ENCODE measurements at places on chromosomes 6 and 20.

GRCh38 chr6:167420858-167421766 lies 96.2 kb downstream of the TTLL2 start:
- DNase-seq: no peak

DNA sequence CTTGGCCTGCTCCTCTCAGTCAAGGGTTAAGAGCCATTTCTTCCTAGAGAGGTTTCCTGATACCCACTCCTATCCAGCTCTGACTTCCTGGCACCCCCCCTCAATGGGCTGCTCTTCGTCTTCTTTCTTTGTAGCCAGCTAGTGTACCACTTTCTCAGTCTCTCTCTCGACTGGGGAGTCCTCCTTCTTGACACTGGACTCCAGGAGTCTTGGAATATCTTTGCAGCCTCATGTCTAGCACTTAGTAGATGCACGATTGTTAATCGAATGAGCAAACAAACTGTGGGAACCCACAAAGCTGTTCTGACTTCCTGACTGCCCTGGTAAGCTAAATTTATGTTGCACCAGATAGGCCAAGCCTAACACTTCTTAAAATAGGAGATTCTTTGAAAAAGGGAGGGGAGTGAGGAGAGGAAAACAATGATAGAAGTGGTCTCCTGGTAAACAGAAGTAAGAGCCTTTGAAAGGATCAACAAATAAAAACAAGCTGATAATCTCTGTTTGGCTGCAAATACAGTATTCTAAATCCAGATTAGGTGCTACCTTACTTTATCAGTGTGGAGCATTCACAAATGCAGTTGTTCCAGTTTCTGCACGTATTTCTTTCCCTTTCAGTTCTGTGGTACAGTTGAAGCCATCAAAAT lies 160.1 kb upstream of the CITED2 start:
- no peak for DNase-seq

- DNase-seq: no peak
Measured at GRCh38 chr6:3612341-3613041, 139.0 kb downstream of the PXDC1 start.

DNA sequence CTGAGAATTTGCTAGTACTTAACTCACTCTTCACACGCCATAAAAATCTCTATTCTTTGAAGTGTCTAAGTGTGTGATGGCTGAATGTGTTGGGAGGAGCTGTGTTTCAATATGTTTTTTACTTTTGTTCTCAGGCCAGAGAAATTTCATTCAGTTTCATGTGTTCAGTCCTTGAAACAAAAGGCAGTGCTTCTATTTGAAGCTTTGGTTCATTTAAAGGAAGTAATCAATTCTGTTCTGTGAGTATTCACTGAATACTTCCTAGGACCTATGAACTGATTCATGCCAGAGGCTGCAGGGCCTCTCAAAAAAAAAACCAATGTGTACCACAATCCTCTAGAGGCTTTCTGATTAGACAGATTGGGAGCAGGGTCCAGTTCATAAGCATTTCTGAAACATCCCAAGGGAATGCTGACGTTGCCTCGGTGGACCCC lies 12.4 kb upstream of the F13A1 start:
- no peak for DNase-seq

DNA sequence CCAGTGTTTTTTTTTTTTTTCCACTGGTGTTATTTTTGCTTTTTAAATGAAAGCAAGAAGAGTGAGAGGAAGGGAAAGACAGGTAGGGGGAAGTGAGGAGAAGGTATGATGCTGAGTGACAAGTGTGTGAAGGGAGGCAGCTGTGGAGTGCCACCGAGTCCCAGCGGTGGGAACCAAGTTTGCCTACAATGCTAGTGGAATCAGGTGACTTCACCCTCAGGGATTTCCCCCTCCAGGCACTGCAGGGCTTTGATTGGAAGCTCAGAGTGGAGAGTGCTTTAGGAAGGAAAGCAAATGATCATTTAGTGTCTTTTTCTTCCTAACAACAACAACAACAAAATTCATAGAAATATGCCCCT lies 120.5 kb upstream of the ENPP5 start:
- no peak for DNase-seq

GRCh38 chr20:25984933-25985332 lies 288.3 kb upstream of the ZNF337 start:
- peak; percentile 60 for DNase-seq

DNA sequence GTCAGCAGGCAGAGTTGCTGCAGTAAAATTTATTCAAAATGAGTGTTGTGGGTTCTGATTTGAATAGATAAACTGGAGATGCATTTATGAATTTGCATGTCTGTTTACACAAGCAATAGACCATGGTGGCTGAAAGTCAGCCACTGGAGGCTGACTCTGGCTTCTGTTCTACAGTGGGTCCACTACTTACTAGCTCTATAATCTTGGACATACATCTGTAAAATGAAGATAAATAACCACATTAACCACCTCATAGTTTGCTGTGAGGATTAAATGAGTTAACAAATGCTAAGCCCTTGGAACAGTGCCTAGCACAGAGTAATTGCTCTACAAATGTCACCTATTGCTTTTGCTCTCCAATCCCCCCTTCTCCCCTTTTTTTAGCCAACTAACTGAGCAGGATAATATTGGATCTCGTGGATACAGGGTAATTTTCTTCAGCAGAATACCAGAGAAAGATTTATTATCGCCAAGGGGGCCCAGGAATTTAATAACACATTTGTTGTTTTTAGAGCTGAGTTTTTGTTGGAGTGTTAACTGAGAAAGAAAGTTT lies 1.4 kb upstream of the PM20D2 start:
- DNase-seq: peak; percentile 9

DNA sequence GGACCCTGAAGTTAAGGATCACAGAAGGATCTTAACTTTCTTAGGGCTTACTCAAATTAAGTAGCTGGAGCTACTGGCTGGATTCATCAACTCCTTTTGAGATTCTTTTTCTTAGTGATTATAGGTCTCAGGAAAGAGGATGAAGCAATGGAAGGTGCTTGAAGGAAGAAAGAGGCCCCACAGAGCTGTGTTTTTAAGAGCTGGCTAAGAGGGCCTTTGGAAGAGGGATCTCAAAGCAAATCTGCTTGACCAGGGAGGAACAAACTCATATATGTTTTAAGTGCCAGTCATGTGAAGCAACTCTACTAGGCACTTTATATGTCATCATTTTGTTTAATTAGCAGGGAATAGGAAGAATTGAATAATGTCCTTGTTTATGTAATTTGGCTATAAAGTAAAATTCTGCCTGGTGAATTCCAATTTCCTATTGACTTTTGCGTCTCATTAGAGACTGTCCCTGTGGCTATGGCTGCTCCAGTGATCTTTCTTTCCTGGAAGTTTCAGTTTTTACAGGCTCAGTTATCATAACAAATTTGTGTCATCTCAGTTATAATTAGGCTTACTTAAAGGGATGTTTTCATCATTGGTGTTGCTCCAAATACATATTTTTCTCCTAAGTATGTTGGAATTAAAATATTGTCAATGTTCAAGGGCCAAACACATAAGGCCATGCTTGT lies 222.8 kb upstream of the CITED2 start:
- no peak for DNase-seq

GRCh38 chr6:35786810-35787209 lies 6.0 kb downstream of the CLPSL1 start:
- no peak for DNase-seq

DNA sequence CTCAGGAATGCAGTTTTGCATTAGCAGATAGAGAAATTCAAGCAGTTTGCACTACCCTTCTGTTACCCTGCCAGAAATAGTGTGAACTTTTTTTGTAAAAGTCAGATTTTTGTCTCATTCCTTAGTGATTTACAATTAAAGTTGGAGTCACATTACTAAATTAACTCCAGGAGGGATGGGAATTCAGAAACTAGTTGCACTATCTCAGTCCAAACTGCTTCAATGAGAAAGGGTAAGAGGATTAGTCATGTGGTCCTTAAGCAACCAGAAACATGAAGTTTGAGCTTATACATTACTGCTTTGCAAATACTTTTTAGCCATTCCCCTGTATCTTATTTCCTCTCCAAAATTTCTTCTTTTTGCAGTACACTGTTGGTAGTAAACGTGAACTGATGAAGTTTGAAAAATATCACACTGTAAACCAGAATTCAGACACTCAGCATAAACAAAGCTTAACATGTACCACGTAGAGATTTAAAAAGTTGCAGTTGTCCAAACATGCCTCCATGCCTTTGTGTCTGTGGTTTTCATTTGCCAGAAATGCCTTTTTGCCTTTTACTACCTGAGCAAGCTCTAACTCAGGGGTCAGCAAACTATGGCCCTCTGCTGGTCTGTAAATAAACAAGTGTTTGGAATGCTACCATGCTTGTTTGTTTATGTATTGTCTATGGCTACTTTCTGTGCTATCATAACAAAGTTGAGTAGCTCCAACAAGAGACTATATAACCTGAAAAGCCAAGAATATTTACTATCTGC lies 49.7 kb downstream of the TP53INP2 start:
- DNase-seq: no peak

- no peak for DNase-seq
Measured at GRCh38 chr6:16909658-16910360, 148.5 kb upstream of the ATXN1 start.

DNA sequence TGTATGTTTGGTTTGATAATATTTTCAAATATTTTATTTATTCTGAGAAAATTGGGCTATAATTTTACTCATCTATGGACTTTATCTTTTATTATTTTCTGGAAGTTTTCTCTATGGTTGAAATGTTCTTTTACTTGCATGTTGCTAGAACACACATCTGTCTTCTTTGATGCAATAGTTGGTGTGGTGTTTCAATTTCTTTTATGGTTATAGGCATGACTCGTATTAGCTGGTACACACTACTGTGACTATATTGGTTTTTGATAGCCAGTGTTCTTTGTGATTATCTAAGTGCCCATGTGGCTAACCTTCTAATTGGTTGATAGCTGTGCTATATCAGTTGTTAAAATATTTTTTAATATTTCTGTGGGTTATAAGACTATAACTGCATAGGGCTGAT lies 1343.3 kb upstream of the GJE1 start:
- DNase-seq: no peak

- DNase-seq: no peak
Measured at GRCh38 chr6:161549977-161550655, 276.3 kb upstream of the AGPAT4 start.

DNA sequence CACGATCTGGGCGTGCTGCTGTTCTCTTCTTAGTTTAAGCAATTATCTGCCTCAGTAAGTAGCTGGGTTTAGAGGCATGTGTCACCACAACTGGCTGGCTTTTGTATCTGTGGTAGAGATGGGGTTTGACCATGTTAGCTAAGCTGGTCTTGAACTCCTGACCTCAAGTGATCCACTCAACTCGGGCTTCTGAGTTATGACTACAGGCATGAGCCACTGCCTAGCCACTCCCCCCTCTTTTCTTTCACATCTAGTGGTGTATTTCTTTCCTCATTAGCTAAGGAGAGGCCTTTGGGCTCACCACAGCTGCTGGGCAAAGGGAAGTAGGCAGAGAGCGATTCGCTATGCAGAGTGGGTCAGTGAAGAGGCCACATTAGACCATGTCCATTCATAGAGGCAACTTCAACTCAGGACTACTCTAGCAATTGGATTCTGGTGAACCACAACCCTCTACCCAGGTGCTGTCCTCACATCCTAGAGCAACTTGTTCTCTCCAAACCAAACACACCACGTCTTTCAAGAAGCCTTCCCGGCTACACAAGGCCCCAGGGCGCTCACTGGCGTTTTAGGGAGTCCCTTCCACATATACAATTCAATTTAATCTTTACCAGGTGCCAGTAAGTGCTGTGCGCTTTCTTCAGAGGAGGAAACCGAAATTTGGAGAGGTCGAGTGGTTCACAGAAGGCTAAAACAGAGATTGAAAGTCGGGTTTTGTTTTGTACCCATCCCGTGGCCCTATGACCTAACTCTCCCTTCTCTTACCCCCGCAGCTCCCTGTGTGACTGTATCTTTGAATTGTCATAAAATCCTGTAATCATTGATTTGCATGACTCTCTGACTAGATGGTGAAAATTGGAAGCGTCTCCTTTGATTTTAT lies 26.5 kb upstream of the GFOD1 start:
- no peak for DNase-seq

DNA sequence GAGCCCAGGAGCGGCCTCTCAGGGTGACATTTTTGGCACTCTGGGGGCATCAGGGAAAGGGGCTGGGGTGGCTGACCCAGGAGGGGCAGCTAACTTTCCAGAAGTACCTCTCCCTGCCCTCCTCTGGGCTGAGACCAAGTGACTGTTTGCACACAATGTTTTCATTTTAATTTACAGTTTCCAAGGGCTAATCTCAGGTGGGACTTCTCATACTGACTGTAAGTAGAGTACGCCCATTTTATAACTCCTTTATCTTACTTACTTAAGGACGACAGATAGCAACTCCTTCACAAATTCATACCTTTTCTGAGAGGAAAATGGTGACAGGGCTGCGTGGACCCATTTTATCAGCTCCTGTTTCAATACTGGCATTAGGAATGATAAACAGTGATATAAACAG lies 172.9 kb upstream of the EXOC2 start:
- no peak for DNase-seq
